SJCRH30 (cell line): ENCODE measurements at places on chromosomes 13 and 19.

DNA sequence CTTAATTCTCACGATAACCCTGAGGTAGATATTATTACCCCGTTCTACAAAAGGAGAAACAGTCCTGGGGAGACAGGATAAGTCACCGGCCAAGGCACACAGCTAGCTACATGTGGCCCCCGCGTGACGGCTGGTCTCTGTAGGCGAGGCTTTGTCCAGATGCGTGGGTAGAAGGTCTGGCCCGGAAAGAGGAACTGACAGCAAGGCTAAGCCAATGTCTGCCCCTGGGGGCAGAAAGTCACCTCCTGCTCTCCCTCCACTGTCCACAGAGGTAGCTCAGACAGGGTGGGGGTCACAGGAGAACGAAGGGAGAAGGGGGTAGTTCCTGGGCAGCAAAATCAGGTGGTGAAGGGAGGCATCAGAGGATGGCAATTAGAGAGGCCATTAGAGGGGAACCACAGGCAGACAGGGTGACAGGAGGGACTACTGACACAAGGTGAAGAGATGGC is 1.8 kb downstream of the APOC4 start:
- no peak overlapping the region for H3K27ac ChIP-seq
- DNase-seq: no peak
- no peak overlapping the region for H3K4me3 ChIP-seq
- no peaks in the 10 kb centered on the region for H3K4me1 ChIP-seq
- H3K36me3 ChIP-seq: no peaks in the 10 kb centered on the region

DNA sequence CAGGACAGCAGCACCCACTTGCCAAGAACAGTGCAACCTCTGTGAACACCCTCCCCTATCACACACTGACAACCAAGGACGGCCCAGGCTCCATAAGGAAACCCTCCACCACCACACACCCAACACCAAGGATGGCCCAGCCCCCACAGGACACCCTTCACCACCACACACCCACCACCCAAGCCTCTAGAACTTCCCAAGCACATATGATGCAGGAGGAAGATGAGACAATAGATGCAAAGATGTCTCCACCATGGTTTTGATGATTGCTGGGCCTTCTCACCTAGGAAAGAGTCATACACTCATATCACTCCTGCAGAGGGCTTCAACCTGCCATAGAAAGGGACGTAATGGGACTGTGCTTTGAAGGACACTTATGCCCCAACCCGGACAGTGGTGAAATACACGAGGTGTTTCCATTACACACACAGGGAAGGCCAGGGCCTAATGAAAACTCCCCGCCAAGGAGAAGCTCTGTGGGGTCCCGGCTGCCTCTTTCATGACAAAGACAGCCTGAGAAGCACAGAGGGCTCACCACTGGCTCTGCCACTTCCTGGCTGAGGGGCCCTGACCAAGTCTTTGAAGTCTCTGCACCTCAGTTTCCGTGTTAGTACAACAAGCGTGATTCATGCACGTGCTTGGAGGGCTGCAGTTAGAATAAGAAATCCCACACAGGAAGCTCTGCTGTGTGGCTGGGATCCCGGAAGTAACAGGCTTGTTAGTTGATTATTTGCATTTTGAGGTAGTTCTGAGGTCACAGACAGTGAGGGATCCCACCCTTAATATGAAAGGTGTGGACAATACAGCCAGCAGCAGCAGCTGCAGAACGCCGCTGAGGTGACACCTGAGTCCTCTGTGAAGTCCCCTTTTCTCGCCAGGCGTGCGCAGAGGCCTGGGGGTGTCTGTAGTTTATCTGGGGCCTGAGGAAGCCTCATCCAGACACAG is 61.9 kb upstream of the ATP12A start:
- no peaks in the 10 kb centered on the region; the same call in 1 of the 2 replicates for H3K27me3 ChIP-seq
- no peak overlapping the region for H3K27ac ChIP-seq
- no peaks in the 10 kb centered on the region for H3K36me3 ChIP-seq
- no peak for DNase-seq
- no peaks in the 10 kb centered on the region for H3K4me1 ChIP-seq

- no peak for DNase-seq
- H3K4me1 ChIP-seq: peaks cover 4% of the 10 kb centered on the region
- H3K27ac ChIP-seq: no peak overlapping the region
- no peaks in the 10 kb centered on the region for H3K36me3 ChIP-seq
- no peak overlapping the region for H3K4me3 ChIP-seq
These were observed 224.2 kb upstream of the MAB21L1 start for GRCh38 chr13:35700671-35701070.

DNA sequence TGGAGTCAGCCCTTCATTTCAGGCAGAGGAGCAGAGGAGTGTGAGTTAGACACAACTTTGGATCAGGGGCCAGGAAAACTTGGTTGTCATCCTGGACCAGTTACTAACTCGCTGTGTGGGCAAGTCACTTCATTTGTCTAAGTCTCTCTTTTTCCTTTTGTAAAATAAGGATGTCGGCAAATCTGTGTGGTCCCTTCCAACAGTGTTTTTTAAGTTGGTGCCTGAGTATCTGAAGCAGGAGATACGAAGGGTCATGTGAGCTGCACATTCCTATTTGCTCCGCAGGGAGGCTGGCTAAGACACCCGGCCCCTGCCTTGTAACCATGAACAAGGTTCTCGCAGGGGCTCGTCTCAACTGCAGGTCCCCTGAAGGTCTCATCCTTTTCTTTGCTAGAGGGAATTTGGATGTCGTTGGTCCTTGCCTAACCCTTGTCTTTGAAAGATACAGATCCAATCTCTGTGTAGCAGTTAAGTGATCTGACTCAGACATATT is 64.3 kb downstream of the LRCH1 start:
- H3K27ac ChIP-seq: no peak overlapping the region
- H3K36me3 ChIP-seq: no peaks in the 10 kb centered on the region; the same call in 1 of the 2 replicates
- H3K4me3 ChIP-seq: no peak overlapping the region
- no peaks in the 10 kb centered on the region for H3K27me3 ChIP-seq

DNA sequence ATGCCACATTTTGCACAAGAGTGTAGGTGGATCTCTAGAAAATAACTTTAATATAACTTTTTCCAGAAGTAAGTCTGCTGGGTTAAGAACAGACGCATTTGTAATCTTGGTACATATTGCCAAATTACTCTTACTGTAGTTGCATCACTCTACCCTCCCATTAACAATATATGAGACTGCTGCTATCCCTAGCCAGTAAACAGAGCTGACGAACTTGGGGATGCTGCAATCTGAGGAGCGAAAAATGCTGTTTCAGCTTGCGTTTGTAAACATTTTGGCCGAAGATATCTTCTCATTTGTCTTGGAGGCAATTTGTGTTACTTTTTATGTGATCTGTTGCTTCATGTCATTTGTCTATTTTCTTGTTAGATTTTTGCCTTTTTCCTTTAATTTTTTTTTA is 1482.8 kb downstream of the OLFM4 start:
- no peak overlapping the region for H3K27ac ChIP-seq
- DNase-seq: no peak
- no peaks in the 10 kb centered on the region for H3K4me1 ChIP-seq
- no peaks in the 10 kb centered on the region for H3K36me3 ChIP-seq
- no peak overlapping the region for H3K4me3 ChIP-seq
- H3K27me3 ChIP-seq: no peaks in the 10 kb centered on the region

- H3K36me3 ChIP-seq: peaks cover 25% of the 10 kb centered on the region
- DNase-seq: no peak
- H3K4me3 ChIP-seq: peak overlapping the region; percentile 94
- H3K4me1 ChIP-seq: no peaks in the 10 kb centered on the region
These were observed 666 bp downstream of the POMP start for GRCh38 chr13:28659621-28659970.

GRCh38 chr13:98942485-98942884 is 35.4 kb downstream of the DOCK9 start:
- DNase-seq: no peak
- no peak overlapping the region for H3K27ac ChIP-seq
- H3K27me3 ChIP-seq: no peaks in the 10 kb centered on the region
- H3K36me3 ChIP-seq: no peaks in the 10 kb centered on the region
- H3K4me1 ChIP-seq: peaks cover 40% of the 10 kb centered on the region
